AG08396 (cell line): ENCODE measurements at places on chromosomes 12 and 14.

GRCh38 chr12:56338308-56339157 lies at the start of gene IL23A:
IL23A (plus strand) TSS chr12:56338884; CDS start chr12:56339045, 161 bp downstream.
- DNase-seq, result no peak

GRCh38 chr14:77843195-77843594 lies 43.3 kb downstream of the ADCK1 start:
- DNase-seq, result no peak

DNA sequence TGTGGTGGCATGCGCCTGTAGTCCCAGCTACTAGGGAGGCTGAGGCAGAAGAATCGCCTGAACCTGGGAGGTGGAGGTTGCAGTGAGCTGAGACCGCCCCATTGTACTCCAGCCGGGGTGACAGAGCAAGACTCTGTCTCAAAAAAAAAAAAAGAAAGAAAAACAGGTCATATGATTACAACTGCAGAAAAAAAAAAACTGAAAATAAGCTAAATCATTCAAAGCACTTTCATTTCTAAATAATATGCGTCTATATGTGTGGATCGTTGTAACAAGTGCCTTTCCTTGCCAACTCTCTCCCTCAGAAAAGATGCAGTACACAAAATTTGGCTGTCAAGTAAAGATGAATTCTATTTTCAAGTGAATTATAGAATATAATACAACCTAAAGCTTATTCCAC lies 42.4 kb downstream of the ATXN2 start:
- no peak for DNase-seq

GRCh38 chr12:50224026-50224692 lies 57.0 kb upstream of the CERS5 start:
- DNase-seq, result no peak

- DNase-seq, result no peak
These were observed 163.5 kb downstream of the MON2 start for GRCh38 chr12:62629971-62630739.

- DNase-seq, result no peak
These were observed 78.7 kb downstream of the PLXNC1 start for GRCh38 chr12:94227066-94227465.

- no peak for DNase-seq
These were observed 569 bp upstream of the RGS6 start for GRCh38 chr14:71931492-71932228.

DNA sequence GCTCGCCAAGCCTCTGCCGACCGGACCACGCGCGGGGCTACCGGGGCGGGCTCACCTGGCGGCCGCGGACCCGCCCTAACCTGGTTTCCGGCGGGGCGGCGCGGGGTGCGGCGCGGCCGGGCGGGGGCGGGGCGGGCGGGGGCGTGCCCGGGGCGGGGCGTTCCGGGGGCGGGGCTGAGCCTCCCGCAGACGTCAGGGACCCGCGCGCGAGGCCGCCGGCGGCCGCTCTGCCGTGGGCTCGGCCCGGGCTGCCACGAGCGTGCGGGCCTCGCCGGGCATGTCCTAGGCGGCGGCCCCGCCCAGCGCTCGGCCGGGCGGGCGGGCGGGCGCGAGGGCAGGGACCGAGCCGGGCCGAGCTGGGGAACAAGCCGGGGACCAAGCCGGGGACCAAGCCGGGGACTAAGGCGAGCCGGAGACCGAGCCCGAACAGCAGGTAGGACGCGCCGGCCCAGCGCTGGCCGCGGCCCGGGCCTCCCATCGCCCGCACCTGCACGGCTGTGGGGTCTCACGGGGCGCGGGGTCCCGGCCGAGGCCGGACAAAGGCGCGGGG lies at the start of gene CEP170B:
CEP170B (plus strand) TSS at position 188 of the 550 bp plus-strand sequence. CDS start 3,183 bp downstream, outside the sequence.
- DNase-seq, result peak; percentile 96

DNA sequence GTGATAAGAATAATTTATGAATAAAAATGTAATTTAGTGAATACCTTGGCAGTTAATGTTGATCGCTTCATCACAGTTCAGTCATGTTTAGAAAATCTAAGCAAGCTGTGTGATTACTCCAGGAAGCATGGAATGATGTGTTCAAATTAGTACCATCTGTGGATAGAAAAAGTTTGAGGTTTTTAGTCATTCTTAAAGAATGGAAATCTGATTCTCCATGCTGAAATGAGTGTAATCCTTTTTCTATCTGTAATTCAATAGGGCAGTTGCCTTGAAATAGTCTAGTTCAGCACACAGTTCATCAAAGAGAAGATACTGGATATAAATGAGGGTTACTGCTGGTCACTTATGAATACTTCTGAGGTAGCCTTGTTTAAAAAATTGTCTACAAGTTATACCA lies 127.2 kb upstream of the MYF6 start:
- DNase-seq, result peak; percentile 52
